ENCODE measurements at places on chromosomes 6 and 20.

GRCh38 chr20:35947489-35947888, 6.8 kb downstream of the SCAND1 start:
- DNase-seq, result no peak

DNA sequence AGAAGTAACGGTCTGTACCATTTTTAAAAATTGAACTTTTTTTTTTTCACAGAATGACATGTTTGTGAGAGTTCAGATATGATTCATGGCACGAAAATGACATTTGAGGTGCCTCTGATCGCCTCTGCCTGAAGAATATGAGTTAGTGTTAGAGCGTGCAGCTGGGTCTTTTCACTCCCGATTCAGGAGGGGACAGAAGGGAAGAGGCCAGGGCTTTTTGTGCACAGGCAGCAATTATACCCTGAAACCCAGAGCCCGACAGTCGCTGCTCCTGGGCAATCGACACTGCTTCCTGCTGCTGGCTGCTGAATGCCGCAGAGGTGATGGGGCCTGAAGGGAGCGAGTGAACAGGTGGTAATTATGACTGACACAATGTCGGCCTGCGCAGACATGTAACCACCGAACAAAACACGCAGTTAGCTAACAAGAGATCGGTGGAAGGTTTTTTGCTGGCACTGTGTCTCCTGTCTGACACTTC, 652.0 kb upstream of the NOX3 start:
- DNase-seq, result no peak

- DNase-seq, result no peak
Measured at GRCh38 chr6:168219804-168220203, 99.8 kb downstream of the DACT2 start.

- DNase-seq, result no peak
Measured at GRCh38 chr6:64238071-64238470, 602.5 kb downstream of the PHF3 start.

DNA sequence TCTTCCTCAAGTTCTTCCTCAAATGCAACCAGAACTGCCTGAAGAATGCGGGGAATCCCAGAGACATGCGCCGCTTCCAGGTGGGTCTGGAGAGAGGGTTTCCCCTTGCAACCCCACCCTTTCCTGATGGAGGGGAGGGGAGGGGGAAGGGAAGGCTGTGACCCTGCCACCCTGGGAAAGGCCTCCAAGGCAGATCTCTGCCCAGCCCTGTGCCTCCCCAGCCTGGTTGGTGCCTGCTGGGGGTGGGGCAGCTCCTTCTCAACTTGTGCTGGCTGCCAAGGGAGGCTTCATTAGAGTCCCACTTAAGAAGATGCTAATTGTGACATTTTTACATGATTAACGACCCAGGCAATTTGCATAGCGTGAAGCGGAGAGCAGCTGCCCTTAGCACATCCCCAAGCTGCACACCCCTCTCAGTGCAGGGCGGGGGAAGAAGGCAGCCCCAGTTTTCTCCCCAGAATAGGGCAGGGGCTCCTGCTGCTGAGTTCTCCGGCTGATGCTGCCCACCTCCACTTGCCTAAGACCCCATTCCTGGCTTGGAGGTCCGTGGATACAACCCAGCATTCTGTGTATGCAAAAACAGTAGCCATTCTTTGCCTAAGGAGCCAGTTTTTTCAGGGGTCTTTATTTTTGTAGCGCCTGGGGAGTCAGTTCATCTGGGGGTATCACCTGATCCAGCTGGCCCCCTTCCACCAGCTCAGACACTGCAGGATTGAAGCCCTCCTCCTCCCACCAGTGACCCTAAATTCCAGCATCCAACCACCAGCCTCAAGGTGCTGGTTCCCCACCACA, 51.7 kb downstream of the CPXM1 start:
- no peak for DNase-seq

DNA sequence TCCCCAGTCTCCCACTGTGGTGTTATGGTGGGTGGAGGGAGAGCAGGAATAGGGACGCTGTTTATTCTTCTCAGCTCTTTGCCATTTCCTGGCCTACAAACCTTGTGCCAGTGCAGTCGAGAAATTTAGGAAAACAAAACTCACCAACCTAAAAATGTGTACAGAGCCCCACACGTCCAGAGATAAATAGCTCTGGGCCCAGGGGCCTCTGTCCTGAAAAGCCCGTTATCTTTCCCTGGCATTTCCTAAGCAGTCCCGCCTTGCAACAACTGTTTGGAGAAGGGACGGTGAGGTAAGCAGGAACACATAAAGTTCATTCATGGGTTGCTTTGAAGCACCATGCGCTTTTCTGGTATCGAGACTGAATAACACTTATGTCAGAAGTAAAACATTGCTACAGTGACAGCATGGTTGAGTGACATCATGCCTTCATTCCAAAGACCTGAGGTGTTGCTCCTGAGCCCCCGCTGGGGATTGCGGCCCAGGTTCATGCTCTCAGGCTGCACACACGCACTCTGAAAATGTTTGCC, 80.1 kb upstream of the NXT1 start:
- DNase-seq, result peak; percentile 87

- no peak for DNase-seq
Measured at GRCh38 chr6:37826188-37826587, 6.7 kb downstream of the ZFAND3 start.

- no peak for DNase-seq
Measured at GRCh38 chr20:46350986-46351267, 42.6 kb upstream of the CDH22 start.

GRCh38 chr6:105120570-105120969, 59.2 kb downstream of the POPDC3 start:
- DNase-seq, result no peak

GRCh38 chr20:17771206-17772004, 71.6 kb downstream of the BANF2 start:
- DNase-seq, result no peak

- peak; percentile 6 for DNase-seq
Measured at GRCh38 chr6:68876792-68877493, 241.9 kb downstream of the ADGRB3 start.

DNA sequence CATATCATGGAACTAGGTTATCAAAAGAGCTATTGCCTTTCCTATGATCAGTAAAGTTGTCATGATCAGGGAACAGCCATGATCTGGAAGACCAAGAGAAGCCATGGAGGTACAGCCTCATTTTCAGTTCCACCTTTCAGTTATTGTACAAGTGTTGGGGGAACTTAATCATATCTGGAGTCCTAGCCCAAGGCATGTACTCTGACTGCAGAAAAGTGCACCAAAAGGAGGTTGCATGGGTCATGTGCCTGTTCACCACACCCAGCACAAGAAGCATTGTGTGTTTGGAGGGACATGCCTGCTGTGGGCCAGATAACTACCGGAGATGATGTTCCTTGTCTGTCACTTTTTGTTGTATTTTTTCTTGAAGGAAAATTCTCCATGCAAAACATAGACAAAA, 185.8 kb upstream of the MAN1A1 start:
- no peak for DNase-seq

DNA sequence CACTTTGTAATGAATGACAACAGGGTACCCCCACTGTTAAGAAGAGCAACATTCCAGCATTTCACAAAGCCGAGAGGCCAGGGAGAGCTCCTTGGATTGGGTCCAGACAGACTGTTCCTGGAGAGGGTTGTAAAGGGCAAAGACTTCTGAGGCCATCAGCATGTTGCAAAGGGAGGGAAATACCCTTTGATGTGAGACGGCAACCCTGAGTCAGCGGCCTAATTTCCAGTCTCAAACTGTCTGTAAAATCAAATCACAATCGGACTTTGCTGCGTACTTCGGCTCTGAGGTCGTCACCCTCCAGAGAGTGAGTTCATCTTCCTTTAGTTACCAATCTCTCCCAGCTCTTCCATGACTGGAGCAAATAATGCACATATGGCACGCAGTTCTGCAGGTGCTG, 101.0 kb upstream of the DTNBP1 start:
- DNase-seq, result peak; percentile 9

DNA sequence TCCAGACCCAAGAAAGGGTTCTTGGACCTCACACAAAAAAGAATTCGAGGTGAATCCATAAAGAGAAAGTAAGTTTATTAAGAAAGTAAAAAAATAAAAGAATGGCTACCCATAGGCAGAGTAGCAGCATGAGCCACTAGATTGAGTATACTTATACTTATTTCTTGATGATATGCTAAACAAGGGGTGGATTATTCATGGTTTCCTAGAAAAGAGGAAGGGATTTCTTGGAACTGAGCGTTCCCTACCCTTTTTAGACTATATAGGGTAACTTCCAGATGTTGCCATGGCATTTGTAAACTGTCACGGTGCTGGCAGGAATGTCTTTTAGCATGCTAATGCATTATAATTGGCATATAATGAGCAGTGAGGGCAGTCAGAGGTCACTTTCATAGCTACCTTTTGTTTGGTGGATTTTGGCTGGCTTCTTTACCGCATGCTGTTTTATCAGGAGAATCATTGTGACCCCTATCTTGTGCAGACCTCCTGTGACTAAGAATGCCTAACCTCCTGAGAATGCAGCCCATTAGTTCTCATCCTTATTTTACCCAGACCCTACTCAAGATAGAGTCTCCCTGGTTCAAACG, 44.3 kb downstream of the TENT5A start:
- DNase-seq, result peak; percentile 69

DNA sequence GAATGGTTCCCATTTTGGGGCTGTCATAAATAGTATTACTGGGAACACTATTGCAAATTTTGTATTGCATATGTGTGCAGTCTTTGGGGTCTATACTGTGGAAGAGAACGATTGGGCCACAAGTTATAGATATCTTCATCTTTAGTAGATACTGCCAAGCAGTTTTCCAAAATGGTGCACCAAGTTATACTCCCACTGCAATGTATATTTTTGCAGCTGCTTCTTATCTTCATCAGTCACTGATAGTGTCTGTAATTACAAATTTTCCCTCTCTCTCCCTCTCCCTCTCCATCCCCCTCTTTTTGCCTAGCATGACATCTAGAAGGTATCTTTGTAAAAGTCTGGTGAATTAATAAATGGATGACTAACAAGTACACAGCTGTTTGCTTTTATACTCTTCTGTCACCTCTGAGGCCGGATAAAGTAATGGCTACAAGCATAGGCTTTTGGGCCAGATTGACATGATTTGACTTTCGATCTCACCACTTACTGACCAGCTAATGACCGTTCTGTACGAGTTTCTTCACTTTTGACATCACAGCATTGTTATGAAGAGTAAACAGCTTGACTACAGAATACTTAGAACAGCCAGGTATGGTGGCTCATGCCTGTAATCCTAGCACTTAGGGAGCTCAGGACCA, 113.3 kb upstream of the SLC2A12 start:
- no peak for DNase-seq

- no peak for DNase-seq
Measured at GRCh38 chr6:149820506-149820905, 43.7 kb downstream of the LRP11 start.

GRCh38 chr20:13783528-13783927, 1.2 kb downstream of the ESF1 start:
- no peak for DNase-seq

GRCh38 chr6:161095916-161096315, 104.3 kb downstream of the MAP3K4 start:
- no peak for DNase-seq

DNA sequence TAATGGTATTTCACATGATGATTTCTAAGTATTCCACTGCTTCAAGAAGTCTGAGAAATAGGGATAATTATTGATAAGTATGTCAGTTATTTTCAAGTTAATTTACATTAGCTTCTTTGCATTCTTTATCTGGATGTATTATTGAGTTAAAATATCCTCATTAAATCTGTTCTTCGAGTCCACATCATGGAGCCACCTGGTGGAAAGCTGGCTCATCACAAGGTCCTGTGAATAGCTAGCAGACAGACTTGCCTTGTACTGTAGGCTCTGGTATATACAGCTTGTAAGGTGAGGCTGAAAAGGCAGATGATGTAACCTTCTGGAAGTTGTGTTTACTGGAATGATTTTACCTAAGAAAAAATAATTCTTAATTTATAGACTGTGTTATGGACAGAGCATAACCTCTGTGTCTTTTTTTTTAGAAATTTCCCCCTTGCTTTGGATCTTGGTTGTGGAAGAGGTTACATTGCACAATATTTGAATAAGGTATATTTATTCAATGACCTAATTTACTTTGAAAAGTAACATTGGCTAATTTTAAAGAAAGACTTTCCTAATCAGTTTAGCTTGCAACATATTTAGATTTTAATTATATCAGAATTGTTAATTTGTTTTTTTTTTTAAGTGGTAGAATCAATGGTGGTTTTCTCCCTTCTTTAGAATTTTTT, 3.5 kb downstream of the NDUFAF5 start:
- peak; percentile 39 for DNase-seq

GRCh38 chr6:29552512-29553051, 7.0 kb downstream of the UBD start:
- DNase-seq, result peak; percentile 46

Measured in astrocyte (in vitro differentiated cells and primary cell).